ENCODE measurements at places on chromosomes 11 and 22. TPM values are rescaled to one million over a fixed set of nuclear protein-coding genes. Genes with fewer than 3 reads are reported as not detected.

The VSTM5 gene
- not detected for total RNA-seq

The TRIM49D1 gene
- not detected for total RNA-seq

The DCHS1 gene
- total RNA-seq: 1.6 TPM

The JRKL gene
- 8.8 TPM for total RNA-seq

The SERPING1 gene
- not detected for total RNA-seq

The PNPLA3 gene
- 0.47 TPM for total RNA-seq

The OR2D2 gene
- not detected for total RNA-seq

The BTBD18 gene
- not detected for total RNA-seq

The GAL gene
- not detected for total RNA-seq

The GP1BB gene
- not detected for total RNA-seq

The CTSW gene
- total RNA-seq: 886 TPM

The OR56B4 gene
- not detected for total RNA-seq

The LGALS1 gene
- 290 TPM for total RNA-seq

The ATF4 gene
- 463 TPM for total RNA-seq

The OR8D1 gene
- not detected for total RNA-seq

The ASCL2 gene
- total RNA-seq: 5.3 TPM

The CRYBA4 gene
- total RNA-seq: not detected

The RASL10A gene
- total RNA-seq: 2.0 TPM

The INPP5J gene
- total RNA-seq: not detected

The AIFM3 gene
- 1.5 TPM for total RNA-seq

The FGF4 gene
- not detected for total RNA-seq

The UNC93B1 gene
- 13.5 TPM for total RNA-seq

The OR2AG2 gene
- total RNA-seq: 0.20 TPM

The PDGFB gene
- total RNA-seq: not detected

Measured in natural killer cell treated with Interleukin-12 subunit alpha and Interleukin-12 subunit beta and Interleukin-15 and Interleukin-18, amount 100 ng/mL, for 72 hours (primary cell).